ENCODE measurements at places on chromosomes 16 and 17.

GRCh38 chr16:73483076-73483791 is 435.3 kb upstream of the ZFHX3 start:
- no peak for DNase-seq

GRCh38 chr16:20829536-20829935 is 23.2 kb downstream of the REXO5 start:
- no peak for DNase-seq

DNA sequence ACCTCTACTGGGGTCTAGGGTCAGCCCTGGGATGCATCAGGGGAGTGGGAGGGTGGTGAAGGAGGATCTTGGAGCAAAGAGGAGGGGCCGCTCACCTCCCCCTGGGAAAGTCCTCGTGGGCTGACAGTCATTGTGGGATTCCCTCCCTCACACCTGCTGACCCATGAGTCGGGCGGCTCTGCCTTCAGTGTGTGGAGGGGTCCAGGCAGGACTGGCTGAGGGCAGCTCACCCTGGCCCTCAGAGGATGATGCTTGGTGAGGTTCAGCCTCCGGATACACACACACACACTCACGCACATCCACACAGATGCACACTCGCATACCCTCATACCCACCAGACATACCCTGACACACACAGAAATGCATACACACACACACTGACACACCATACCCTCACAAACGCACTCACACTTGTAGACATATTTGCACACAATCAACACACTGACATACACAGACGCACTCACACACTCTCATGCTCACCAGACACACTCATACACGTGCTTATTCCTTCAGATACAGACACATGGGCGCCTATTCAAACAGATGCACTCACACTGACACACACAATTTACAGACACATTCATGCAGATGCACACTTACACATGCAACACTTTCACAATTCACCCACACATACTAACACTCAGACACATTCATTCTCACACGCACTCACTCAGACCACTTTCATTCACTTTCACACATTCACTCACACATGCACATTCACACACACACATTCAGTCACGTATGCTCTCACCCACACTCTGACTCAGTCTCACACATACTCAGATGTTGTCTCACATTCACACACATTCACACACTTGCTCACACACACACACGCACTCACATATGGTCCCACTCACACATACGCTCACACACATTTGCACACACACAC is 105.1 kb upstream of the RPL38 start:
- no peak for DNase-seq

- no peak for DNase-seq
These were observed 4.1 kb downstream of the RNF167 start for GRCh38 chr17:4944163-4944553.

DNA sequence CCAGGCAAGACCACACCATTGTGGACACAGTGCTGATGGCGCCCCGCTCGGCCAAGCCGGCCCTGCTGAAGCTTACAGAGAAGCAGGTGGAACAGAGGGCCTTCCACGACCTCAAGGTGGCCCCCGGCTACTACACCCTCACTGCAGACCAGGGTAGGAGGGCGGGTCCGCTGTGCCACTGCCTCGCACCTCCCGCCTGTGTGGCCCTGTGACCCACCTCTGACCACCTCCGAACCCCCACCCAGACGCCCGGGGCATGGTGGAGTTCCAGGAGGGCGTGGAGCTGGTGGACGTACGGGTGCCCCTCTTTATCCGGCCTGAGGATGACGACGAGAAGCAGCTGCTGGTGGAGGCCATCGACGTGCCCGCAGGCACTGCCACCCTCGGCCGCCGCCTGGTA is 21.1 kb downstream of the ITGB4 start:
- no peak for DNase-seq

DNA sequence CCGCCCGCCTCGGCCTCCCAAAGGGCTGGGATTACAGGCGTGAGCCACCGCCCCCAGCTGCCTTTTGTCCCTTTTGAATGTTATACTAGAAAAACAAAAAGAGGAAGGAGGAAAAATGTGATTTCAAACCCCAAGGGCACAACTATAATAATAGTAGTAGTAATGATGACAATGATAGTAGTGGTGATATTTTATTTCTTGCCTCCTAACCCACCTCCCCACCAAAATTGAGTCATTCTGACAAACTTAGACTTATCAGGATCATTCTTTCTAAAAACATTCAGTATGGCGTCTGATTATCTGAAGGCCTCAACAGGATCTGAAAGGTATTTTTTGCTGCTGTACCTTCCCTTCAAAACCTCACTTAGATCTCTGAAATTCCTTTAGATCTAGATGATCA is 13.6 kb downstream of the GPATCH8 start:
- no peak for DNase-seq

- DNase-seq = no peak
These were observed 147.9 kb downstream of the HS3ST3B1 start for GRCh38 chr17:14448818-14449217.

GRCh38 chr16:1830213-1830612 is 3.2 kb downstream of the FAHD1 start:
- DNase-seq = no peak

GRCh38 chr16:7090628-7091115 is 242.0 kb upstream of the RBFOX1 start:
- no peak for DNase-seq

DNA sequence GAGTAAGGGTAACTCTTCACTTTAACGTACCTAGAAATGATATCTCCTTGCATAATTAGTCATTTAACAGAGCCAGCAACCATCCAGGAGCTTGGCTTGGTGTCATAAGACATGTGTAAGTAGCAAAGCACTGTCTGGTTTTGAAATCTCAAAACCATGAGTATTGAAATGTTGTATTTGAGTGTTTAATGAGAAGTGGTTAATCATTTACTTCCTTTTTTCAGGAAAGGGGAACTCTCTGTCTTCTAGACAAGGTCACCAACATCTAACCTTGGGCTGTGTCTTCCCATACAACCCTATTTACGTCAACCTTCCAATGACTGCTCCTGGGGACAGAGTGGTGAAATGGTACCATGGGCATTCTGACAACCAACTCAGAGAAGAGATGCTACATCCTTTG is 27.1 kb downstream of the PMP22 start:
- DNase-seq = no peak

- DNase-seq = no peak
These were observed 85.0 kb downstream of the CHD9NB start for GRCh38 chr16:52967744-52968143.

DNA sequence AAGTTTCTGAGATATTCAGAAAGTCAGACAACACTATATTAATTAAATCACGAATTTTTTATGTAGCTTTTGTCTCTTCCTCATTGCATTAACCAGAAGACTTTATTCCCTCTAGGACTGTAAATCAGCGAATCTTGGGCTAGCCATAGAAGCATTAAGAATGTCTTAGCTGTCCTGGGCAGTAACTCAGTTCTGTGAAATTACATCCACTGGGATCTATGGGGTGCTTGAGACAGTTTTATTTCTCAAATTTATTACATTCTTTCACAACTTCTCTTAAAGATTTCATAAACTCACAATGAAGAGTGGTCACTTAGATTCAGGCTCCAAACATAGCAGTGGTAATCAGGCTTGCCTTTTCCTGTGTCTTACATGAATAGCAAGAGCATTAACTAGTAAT is 1153.4 kb downstream of the CDH8 start:
- DNase-seq = no peak

GRCh38 chr16:53429221-53429943 is 4.9 kb upstream of the RBL2 start:
- DNase-seq = no peak
